ENCODE measurements at places on chromosomes 4 and X.

- DNase-seq: no peak
These were observed 10.1 kb downstream of the PITX2 start for GRCh38 chr4:110612631-110613269.

DNA sequence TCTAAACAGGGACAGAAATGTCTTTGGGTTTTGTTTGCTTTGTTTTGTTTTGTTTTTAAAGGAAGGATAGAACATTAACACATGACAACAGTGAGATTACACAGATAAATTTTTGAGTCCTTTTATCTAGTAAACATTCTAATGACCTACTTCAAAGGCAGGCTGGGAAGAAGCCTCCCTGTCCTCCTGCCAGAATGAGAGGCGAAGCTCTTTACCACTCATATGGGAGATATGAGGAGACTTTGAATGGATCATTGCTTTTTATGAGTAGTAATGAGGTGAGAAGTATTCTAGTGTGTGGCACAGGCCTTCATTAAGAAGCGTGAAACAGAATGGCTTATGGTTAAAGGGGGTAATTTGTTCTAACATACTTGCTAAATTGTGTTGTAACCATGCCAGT is 172.0 kb downstream of the FBXO8 start:
- no peak for DNase-seq

DNA sequence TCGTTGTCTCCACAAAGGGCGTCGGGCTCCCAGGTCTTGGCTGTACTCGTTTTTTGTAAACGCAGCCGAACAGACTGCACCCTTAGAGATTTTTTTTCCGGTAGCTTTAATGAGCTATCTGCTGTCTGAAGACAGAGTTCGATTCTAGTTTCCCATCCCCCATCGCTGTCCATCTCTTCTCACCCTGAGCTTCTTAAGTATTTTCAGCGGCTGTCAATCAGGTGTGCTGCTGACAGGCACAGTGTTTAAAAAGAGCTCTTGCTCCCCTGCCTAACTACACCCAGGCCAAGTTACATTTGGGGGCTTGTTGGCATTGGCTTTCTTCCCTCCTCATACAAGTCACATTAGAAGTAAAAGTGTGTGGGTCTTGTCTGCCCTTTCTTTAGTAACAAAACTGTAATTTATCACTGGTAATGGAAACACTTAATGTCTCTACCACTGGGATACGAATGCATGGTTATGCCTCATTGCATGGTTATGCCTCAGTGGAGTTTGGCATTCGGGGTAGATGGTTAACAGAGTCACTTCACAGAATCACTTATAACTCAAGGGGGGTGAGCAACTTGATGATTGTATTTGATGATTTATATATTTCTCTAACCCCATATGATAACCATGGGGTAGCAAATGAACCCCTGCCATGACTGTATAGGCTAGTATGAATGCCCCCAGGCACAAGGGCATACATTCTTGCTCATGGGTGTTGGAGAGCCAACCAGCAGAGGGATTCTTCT is 1.4 kb upstream of the ARHGAP6 start:
- DNase-seq: no peak

DNA sequence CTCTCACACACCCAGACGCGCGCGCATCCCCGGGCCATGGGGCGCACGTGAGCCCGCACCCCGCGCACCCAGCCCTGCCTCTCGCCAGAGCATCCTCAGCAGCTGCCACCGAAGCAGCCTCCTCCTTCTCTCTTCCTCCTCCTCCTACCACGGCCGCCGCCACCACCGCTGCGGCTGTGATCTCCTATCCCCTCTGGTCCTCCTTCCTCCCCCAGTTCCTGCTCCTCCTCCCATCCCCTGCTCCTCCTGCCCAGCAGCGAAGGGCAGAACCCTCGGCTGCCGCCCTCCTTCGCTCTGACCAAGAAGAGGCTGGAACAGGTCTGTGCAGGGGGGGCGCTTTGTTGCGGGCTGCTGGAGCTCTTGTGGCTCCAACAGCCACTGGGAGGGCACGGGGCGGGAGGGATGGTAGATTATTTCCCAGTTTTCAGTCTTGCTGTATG is 148.7 kb upstream of the CHRDL1 start:
- DNase-seq: no peak

GRCh38 chr4:102620697-102621497 is 119.7 kb downstream of the NFKB1 start:
- no peak for DNase-seq

- no peak for DNase-seq
These were observed 2.8 kb upstream of the NELFA start for GRCh38 chr4:2011583-2011982.

- no peak for DNase-seq
These were observed 173.0 kb downstream of the SPCS3 start for GRCh38 chr4:176492646-176493302.

GRCh38 chr4:113880240-113881028 is 99.0 kb downstream of the ARSJ start:
- DNase-seq: no peak

- no peak for DNase-seq
These were observed 72.9 kb upstream of the PPP2R3B start for GRCh38 chrX:459611-460010.
